ENCODE measurements at places on chromosomes 4 and X.

DNA sequence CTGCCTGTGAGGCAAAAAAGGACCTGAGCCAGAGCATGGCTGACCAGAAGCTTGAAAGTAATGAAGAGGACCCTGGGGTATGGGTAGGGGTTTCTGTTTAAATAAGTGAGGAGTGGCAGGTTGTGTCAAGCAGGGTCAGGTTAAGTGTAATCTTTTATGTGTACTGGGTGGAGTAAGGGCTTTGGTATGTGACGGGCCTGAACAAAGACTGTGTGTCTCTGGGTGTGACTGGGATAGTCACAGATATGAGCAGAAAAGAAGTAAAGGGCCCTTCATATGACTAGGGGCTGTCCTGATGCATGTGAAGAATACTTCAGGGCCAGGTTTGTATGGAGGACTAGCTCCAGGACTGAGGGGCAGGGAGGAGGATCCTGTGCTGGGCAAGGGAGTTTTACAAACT lies 82.4 kb downstream of the ITIH6 start:
- no peak for DNase-seq

DNA sequence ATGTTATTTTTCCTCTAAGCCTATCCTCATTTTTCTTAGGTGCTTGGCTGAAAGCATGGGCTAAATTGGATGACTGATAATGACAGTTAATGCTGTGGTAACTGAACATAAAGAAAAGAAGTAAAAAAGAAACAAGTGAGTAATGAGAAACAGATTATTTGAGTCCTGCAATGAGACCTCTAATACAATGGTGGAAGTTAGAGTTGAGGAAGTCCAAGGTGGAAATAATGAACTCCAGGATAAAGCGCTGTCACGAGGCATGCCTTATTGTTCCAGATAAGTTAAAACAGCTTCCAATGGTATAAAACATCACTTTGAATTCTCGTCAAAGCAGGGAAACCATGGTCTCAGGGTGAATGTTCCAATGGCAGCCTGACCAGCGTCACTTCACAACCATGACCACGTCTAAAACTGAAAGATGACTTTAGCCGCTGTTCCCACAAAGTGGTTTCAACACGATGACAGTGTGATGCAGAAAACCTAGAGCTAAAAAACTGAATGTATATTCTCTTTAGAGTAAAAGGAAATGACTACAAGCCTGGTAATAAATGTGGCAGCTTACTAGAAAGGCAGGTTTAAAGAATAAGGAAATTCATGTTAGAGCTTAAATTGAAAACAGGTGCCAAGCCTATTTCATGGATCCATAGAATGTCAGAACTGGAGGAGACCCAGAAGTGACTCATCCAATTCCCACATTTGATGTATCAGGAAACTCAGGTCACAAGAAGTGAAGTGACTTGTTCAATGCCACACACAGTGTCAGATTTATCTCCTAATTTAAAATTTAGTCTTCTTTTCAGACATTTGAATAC lies 202.6 kb upstream of the GYPA start:
- no peak for DNase-seq

DNA sequence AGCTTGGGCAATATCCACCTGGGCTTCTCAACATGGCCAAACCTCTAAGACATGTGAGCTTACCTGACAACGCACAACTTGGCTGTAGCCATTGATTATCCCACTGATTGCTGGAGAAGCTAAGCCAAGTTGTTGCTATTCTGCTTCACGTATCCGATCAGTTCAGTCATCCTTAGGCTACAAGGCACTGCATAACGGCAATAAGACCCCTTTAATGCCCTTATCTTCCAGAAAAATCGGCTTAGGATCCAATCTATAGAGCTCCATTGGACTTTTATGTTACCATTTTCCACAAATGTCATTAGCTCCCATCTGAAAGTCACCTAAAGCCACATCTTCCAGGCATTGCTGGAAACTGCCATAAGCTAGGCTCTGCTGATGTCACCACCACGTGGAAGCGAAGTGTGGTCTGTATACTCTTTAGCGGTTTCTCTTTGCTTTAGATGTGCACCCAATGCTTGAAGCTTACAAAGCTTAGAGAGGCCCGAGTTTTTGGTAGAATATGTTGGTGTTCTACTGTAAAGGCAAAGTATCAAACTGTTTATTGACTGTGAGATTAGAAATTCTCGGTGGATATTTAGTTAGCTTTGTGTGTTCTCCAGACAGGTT lies 163.1 kb downstream of the CPE start:
- no peak for DNase-seq

DNA sequence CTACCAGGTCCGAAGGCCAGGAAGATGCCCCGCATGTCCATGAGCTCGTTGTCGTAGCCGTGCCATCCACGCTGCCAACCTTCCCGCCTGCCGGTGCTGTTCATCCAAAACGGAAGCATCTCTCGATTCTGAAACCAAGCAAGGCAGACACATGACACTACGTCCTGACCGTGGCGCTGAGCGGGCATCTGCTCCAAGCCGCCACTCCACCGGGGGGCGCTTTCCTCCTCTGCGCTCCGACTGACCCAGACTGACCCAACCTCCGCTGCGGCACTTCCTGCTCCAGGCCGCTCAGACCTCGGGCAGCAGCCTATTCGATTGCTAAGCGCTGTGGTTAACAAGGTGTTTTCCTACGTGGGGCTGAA lies 120.5 kb downstream of the ENPP6 start:
- no peak for DNase-seq

GRCh38 chrX:34557733-34558132 lies 99.4 kb downstream of the TMEM47 start:
- DNase-seq, result no peak

GRCh38 chr4:32061916-32062315 lies 1341.7 kb downstream of the PCDH7 start:
- no peak for DNase-seq

DNA sequence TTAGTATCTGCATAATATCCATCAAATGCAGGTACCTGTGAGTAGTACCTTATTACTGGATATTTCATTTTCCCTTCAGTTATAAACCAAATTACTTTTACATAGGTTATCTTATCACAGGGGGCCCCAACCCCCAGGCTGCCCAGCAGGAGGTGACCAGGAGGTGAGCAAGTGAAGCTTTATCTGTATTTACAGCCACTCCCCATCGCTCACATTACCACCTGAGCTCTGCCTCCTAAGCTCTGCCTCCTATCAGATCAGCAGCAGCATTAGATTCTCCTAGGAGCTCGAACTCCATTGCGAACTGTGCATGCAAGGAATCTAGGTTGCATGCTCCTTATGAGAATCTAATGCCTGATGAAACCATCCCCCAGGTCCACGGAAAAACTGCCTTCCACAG lies 6.3 kb downstream of the PRSS12 start:
- DNase-seq, result no peak

DNA sequence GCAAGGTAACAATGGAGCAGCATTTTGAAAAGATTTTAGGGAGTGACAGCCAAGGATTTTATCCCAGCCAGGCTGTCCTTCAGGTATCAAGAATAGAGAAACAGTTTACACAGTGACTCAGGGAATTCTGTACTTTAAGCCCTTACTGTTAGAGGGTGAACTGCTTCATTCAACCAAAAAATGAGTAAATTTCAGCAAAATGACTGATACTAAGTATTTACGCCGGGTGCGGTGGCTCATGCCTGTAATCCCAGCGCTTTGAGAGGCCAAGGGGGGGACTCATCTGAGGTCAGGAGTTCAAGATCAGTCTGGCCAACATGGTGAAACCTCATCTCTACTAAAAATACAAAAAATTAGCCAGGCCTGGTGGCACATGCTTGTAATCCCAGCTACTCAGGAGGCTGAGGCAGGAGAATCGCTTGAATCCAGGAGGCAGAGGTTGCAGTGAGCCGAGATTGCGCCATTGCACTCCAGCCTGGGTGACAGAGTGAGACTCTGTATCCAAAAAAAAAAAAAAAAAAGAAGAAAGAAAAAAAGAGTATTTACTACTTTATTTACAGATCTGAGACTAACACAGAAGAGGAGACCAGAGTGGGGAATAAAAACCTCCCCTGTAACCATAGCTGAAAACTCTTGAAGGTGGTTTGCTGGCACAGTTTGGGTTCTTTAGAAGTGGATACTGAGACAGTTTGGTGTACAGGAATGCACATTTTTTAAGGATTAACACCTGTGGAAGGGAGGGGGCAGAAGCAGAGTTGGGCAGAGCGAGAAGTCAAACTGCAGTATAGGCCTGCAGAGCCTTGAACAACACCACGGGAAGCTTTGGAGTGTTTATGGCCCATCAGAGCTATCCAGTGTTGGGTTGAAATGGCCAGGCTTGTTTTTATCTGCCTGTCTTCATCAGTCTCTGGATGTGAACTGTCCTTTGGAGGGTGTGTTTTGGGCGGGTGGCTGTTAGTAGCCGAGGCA lies 40.5 kb downstream of the TMEM131L start:
- DNase-seq, result no peak

DNA sequence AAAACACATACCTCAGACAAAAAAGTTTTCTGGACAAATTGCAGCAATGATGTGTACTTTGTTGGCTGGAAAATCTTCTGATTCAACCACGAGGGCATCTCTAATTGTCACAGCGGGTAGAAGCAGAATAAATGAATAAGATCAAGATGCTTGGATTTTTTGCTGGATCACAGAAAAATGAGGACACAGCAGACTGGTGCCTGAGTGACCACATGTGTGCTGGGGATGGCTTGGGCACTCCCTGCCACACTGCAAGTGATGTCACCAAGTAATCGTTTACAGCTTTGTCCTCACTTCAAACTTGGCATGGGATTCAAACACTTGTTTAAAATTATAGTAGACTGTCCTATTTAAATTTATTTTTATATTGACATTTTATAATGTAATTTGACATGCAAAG lies 557.0 kb downstream of the SPRY1 start:
- DNase-seq, result no peak

GRCh38 chr4:26717332-26717731 lies 133.4 kb downstream of the TBC1D19 start:
- DNase-seq, result no peak

GRCh38 chr4:75053352-75053751 lies 120.4 kb downstream of the PARM1 start:
- no peak for DNase-seq

DNA sequence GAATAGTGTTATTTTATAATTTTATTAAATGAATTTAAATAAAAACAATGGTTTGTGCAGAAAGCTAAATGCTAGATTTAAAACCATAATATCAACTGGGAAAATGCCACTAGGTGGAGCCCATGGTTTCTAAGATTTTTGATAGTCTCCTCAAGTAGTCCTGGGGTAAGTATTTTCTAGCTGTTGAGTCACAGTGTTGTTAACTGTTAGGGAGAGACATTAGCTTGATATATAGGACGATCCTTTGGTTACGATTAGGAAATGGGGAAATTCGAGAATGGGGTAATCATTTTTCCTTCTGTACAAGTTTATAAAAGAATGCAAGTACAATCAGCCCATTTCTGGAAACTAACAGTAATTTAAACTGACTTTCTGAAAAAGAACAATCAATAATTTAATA lies 378.4 kb downstream of the ANKRD50 start:
- DNase-seq, result no peak

GRCh38 chr4:42412251-42412650 lies 15.0 kb downstream of the SHISA3 start:
- DNase-seq, result no peak

GRCh38 chr4:173051716-173052115 lies 116.9 kb upstream of the GALNT7 start:
- no peak for DNase-seq

DNA sequence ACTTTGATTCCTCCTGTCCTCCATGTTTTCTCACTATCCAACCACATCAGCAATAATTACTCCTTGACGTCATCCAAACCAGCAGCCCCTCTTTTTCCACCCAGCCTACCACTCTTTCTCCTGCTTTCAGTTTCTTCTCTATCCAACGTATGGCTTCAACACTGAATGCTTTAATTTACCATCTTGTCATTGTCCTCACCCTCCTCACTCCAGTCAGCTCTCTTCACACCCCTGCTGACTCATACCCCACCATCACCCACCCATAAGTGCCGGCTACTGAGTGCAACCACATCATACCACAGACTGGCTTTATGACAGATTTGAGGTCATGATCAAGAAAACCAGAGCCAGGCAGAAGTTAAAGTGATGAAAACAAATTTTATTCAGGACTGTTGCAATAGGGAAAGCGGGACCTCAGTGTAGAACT lies 9.8 kb upstream of the ANXA5 start:
- DNase-seq, result no peak

DNA sequence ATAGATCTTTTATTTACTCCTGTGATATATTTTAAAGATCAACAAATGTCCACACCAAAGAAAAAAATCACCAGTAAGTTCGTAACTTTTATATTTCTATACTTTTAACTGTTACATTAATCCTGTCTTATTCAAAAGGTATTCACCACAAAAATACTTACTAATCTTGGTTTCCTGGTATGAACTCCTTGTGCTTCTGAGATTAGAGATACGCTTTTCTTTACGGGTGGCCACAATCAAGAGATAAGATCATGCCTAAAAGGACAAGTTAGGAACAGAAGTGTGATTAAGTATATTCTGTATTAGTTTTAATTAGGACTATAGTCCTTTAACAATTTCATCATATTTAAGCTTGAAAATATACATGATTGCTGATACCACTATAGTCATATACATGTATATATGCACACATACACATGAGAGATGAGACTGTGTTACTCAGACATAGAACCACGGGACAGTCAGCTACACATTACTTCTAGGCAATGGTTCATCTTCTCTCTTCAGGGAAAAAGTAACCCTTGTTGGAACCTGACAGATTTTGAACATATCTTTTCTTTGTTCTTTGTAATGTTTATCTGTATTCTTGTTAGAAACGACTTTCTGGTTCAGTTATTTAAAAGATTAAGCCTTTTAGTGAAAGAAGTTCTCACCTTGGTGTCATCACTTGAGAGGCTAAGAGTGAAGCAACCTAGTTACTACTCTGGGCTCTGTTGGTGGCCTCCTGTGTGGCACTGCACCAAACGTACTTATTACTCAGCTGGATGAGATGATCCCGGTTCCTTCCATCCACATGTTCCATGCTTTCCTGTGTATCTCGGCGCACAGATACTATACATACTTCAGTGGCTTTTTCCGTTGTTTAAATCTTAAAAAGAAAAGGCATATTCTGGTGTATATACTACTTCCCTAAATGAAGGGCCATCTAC lies 146.1 kb downstream of the CBR4 start:
- no peak for DNase-seq

DNA sequence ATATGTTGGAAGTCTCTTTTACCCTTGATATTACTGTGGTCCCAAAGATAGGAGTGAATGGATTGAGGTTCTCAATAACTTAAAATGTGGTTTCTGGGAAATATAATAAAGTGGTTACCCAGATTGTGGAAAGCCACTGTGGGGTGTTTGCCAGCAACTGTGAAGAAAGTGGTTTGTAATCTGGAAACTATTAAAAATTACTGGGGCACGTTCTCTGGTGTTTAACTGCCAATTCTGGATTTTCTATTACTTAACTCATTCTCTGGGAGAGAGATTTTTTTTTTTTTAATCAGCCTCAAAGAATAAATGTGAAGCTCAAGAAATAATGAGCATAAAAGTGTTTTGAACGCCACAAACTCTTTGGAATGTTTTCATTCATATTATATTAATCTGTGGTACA lies 4.9 kb upstream of the CXCL6 start:
- DNase-seq, result no peak
